HS-5 (cell line): ENCODE measurements at places on chromosomes 16 and 17.

DNA sequence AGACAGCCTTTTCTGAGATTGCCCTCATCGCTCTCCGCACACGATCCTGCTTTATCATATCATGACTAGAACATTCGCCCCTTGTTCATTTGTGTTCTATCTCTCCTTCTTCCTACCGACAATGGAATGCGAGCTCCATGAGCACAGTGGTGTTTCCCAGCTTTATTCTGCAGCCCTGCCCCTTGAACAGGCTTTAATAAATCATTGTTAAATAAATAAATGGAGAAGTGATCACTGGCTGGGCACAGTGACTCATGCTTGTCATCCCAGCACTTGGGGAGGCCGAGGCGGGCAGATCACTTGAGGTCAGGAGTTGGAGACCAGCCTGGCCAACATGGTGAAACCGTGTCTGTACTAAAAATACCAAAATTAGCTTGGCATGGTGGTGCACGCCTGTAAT, 1063.3 kb upstream of the EEF2KMT start:
- DNase-seq = no peak

DNA sequence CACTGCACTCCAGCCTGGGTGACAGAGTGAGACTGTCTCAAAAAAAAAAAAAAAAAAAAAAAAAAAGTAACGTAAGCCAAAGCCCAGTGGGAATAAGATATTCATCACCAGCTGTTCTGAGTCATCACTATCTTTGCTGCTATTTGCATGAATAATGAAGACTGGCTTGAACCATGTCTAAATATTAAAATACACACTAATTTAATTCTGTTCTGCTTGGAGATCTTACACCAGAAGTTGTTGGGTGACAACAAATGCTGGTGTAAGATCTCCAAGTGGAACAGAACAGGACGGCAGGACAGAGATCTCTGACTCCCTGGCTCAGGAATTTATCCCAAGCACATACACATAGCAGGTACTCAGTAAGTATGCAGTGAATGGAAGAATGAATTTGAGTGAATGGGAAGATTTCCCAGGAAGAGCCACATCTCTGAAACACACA, 19.6 kb downstream of the DNAH17 start:
- DNase-seq = peak; percentile 56

- DNase-seq = no peak
These were observed 51.6 kb upstream of the NLRP1 start for GRCh38 chr17:5635949-5636348.

DNA sequence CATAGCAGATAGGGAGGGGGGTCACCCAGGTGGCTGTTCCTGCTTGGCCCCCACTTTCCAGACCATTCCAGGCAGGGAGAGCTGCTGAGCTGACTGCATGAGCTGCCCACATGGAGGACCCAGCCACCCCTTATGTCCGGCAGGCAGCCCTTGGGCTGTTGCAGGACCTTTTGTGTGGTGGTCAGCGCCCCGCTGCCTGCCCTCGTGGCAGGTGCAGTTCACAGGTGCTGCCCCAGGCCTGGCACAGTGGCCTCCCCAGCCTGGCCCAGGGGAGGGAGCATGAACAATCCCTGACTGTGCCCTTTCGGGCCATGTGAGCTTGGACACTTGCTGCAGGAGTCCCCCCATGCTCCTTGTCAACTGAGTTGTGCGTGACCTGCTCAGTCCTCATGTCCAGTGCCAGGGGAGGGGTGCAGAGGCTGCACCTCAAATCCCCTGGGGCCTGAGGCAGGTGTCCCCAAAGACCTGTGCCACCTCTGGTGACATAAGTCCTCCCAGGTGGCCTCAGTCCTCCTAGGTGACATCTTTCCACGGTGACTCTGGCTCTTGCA, 8.6 kb downstream of the TBC1D26 start:
- no peak for DNase-seq

DNA sequence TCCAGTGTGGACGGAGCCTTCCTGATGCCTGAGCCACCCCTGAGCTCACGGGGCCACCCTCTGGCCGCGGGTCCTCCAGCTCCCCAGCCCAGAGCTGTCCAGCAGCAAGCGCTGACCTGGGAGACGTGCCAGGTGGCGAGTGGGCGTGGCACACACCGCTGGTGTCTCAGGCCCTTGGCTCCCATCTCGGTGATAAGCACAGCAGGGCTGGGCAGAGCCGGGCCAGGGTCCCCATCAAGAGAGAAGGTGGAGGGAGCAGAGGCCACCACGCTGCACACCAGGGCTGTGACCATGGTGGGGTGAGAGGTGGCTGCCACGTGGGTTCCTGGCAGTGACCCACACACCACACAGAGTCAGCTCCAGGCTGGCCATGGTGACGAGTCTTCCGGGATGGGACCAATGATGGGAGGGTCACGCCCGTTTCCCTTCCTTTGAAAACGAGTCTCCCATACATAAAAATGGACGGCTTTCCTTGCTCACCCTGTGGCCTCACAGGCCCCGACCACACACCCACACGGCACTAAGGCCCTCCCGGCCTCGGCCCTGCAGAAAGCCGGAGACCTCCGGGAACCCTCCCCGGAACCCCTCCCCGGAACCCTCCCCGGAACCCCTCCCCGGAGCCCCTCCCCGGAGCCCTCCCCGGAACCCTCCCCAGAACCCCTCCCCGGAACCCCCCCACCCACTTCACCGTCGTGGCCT, 16.8 kb downstream of the UTS2R start:
- DNase-seq = no peak

- DNase-seq = peak; percentile 57
These were observed 4.0 kb downstream of the CRYBA1 start for GRCh38 chr17:29250666-29251065.

DNA sequence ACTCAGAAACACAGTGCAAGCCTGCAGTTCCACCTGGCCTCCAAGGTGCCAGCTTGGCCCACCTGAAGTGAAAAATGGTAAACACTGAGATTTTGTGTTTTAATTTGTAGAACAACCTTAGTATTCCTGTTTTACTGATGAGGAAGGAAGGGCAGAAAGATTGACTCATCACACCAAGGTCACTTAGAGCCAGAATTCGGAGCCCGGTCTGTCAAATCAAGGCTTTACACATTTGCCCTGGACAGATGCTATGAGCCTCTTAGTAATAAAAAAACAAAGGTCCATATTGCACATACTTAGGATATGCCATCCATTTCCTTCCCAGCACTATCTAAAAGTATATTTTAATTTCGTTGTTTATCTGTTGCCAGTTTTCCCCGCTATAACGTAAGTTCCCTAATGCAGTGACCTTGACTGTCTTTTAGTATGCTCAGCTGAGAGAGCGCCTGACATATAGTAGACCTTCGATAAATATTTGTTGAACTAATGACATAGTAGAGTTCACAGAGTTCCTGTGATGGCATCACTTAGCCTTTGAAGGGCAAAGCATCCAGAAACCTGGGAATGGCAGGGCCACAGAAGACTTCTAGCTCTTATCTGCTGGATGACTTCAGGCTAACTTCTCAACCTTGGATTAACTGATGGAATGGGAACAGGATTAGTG, 7.2 kb upstream of the TBKBP1 start:
- DNase-seq = no peak

GRCh38 chr16:35750157-35750689, 2290.8 kb downstream of the TP53TG3F start:
- no peak for DNase-seq

GRCh38 chr16:47063011-47063724, 80.6 kb downstream of the NETO2 start:
- no peak for DNase-seq

DNA sequence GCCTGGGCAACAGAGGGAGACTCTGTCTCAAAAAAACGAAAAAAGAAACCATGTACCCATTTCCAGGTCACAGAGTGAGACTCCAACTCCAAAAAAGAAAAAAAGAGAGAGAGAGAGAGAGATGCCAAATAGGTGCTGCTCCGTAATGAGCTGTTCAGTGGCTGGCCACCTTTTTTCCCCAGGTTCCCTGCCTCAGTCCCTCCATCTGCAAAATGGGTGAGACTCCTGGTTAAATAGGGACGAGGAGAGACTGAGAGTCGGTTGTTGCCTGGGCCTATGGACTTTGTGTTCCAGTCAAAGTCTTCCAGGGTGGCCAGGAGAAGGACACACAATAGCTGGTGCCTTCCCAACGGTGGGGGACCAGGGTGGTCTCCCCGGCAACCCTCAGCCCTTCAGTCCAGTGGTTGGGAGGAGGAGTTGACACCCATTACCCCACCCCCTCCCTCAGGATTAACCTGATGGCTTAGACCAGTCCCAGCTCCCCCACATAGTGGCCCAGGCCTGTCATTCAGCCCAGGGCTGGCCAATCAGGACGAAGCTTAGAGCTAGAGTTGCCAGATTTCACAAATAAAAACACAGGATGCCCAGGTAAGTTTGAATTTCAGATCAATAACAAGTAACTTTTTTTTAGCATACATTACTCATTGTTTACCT, 258.2 kb downstream of the PARN start:
- DNase-seq = no peak

GRCh38 chr16:73735018-73735417, 561.6 kb upstream of the PSMD7 start:
- peak; percentile 82 for DNase-seq
